Activated CD4-positive, alpha-beta T cell treated with anti-CD3 and anti-CD28 coated beads, Interleukin-2, amount 50 U/mL, for 4 hours (primary cell): ENCODE measurements at places on chromosomes 3 and 15.

DNA sequence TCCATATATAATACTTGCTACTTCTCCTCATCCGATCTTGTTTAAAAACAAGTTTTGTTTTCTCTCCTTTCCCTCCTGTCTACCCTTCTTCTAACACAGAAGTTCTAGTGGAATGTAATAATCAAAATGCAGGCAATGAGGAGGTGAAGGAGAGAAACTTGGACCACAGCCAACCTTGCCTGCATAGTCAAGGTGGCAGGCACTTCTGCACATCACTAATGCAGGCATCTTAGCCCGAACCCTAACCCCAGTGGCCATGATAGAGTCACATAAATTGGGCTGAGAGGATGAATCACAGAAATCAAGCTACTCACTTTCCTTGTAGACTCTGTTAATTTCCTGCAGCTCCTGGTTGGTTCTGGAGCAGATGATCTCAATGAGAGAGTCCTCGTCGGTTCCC is 41.0 kb downstream of the ANXA2 start:
- no peak for DNase-seq

DNA sequence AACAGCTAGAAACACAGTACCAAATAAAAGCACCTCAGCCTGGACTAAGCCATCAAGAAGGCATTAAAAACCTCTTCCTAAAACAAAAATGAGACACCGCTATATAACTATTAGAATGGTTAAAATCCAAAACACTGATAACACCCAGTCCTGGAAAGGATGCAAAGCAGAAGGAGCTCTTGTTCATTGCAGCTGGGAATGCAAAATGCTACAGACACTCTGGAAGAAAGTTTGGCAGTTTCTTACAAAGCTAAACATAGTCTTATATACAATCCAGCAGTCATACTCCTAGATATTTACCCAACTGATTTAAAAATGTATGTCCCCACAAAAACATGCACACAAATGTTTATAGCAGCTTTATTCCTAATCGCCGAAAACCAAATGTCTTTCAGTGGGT is 35.7 kb downstream of the CHSY1 start:
- no peak for DNase-seq

DNA sequence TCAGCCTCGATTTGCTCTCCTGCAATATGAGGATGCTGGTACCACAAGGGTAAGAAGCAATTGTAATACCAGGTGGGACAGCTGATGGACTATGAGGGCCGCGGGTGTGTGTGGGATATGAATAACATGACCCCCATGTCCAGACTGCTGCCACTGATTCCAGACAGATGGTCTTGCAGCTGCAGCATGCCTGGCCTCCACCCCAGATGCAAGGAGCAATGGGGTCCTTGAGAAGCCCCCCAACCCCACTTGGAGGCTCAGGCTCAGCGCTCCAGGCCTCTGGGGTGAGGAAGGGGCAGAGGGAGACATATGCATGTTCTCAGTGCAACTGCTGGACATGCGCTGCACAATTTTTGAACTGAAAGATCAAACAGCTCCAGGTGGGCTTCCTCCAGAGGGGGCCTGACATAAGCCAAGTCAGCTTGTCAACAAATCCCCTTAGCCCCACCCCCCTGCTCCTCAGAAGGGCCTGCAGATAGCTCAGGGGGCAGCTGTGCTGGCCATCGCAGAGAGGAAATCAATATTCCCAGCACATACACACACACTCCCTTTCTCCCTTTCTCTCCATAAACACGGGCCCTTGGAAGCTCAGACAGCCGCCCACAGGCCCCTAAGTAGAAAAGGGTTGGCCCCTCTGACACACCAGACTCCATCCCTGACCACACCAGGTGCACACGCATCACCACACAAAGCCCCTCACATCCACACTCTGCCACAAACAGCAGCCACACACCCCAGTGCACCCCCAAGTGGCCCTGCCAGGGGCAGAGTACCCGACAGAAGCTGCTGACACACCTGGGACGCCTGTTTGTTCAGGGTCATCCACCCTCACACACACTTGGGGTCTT is 107.0 kb downstream of the IQSEC1 start:
- DNase-seq, result no peak

GRCh38 chr3:132645058-132645457 is 14.6 kb downstream of the ACAD11 start:
- no peak for DNase-seq

DNA sequence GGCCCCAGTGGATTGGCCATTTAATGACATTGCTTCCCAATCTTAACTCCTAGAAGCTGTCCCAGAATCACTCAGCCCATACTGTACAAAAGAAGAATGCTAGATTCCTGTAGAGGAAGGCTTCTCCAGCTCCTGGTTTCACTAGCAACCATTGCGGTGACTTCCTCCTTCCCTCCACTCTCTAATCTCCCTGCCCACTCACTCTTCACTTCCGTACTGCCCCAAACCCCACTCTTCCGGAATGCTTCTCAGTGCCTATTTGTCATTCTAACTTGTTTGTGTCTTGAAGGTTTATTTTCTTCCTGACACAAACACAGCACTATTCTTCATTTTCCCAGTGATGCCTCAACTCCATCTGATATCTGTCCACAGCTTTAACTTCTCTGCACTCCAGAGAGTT is 97.1 kb upstream of the SPATA16 start:
- DNase-seq, result no peak

- no peak for DNase-seq
Measured at GRCh38 chr3:83567935-83568334, 1390.9 kb upstream of the CADM2 start.

DNA sequence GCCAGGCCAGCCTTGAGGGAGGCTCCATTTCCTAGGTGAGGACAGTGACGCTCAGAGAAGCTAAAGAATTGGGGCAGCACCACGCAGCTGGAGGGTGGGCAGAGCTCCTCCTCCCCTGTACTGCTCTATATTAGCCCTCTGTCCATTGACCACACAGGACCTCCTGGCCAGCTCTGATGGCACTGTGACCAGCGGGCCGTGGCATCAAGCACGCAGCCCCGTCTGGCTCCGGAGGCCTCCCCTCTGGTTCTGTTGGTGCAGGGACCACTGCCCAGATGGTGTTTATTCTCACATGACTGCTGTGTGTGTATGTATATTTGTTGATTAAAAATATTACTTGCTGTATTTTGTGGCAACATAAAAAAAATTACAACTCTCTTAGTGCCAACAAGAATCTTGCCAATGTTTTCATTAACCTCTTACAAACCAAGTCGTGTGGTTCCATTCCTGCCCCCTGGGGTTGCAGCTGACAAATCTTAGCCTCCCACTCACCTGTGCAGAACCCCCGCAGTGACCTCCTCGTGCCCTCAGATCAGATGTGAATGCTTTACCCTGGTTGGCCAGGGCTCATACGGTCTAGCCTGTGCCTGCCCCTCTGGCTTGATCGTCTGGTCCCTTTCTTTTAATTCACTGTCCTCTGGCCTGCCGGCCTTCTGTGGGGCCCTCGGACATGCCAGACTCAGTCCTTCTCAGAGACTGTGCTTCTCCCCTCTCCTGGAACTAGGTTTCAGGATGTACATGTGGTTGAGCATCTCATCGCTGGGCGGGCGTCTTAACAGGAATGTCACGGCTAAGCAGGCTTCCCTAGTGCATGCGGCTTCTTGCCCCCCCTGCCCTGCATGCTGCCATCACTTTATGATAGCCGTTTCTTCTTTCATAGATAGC is 14.8 kb downstream of the CHCHD6 start:
- DNase-seq, result no peak
